ENCODE measurements at places on chromosomes 3 and 15.

DNA sequence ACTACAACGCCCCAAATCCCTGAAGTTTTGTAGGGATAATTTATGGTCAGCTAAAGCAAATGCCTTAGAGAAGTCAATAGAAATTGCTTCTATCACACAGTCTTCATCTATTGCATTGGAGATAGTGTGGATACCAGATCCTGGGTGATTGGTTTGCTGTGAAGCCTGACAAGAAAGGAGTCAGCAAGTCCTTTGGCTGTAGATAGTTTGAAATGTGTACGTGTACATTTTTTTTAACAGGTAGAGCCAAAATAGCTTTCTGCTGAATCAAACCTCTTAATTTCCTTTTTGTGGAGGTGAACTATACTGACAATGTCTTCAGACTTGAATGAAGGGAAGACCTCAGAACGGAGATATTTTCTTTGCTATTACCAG, 312.3 kb downstream of the ZBBX start:
- no peak for DNase-seq

GRCh38 chr3:66450390-66451022, 50.3 kb downstream of the LRIG1 start:
- peak; percentile 42 for DNase-seq

DNA sequence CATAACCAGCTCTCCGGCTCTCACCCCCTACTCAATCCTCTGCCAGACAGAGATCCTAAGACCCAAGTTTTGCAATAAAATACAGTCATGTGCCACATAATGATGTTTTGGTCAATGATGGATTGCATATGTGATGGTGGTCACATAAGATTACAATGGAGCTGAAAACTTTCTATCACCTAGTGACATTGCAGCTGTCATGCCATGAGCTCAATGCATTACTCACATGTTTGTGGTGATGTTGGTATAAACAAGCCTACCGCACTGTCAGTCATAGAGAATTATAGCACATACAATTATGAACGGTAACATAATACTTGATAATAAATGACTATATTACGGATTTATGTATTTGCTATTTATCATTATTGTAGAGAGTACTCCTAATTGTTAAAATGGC, 26.9 kb upstream of the SAMMSON start:
- DNase-seq = no peak

DNA sequence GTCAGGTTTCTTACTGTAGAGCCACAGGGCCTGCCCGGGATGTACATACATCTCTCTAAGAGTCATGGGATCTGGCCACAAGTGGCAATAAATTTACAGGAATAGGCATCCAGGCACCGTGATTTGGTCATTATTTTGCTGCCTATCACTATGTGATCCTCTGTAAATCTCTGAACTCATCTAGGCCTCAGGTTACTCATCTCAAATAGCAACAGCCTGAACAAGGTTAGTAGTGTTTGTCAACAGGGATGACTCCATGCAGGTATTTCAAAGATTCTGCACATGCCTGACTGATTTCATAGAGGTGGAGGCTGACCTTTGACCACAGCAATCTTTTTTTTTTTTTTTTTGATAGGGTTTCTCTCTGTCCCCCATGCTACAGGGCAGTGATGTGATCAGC, 88.8 kb upstream of the TBL1XR1 start:
- no peak for DNase-seq

- no peak for DNase-seq
These were observed 86.8 kb upstream of the ACP3 start for GRCh38 chr3:132230156-132231000.

DNA sequence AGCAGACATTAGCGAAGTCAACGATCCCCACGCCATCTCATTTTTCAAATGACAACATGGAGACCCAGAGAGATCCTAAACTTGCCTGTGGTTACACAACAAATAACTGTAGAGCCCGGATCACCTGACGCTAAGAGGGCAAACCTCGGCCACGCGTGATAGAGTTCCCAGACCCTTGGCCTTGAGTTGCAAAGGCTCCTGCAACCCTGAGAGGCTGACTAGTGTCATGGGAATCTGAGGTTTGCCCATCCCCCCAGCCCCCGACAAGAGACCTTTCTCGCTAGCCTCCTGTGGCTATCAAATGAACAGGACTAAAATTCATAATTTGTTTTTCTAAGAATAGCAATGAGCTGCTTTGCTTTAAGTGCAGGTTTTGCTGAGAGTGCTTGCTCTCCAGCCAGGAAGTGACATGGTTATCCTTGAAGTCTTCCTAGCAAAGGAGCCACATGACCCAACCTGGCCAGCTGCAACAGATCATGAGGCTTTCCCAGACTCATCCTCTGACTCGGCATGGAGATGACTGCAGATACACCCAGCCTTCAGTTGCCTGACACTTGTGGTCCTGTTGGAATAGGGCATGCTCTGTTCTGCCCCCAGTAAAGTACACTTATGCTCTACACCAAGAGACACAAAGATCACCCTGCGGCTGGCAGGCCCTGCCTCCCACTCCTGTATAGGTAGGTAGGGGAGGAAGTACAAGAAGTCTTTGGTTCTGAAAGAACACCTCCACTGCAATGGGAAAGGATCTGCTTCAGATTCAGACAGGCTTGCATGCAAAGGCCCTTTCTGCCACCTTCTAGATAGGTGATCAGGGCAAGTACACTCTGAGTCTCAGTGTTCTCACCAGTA, 36.0 kb downstream of the MCF2L2 start:
- no peak for DNase-seq

- DNase-seq = no peak
These were observed 19.6 kb upstream of the CPOX start for GRCh38 chr3:98612996-98613517.

- no peak for DNase-seq
These were observed 34.7 kb upstream of the TUBGCP5 start for GRCh38 chr15:23073890-23074646.

DNA sequence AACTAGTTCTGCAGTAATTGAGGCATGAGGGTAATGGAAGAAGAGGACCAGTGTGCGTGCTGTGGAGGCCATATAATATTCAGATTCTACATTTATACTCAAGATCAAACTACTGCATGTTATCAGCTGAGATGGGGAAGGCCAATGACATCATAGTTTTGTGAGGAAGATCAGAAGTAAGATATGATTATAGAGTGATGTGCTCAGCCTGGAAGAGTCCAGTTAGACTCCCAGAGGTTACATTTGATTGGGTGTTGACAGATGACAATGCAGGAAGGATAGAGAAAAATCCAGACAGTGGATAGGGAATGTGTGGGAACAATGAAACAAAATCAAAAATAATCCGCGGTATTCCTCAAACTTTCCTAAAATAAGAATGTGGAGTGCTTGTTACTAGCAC, 35.4 kb downstream of the GOLIM4 start:
- DNase-seq = no peak

DNA sequence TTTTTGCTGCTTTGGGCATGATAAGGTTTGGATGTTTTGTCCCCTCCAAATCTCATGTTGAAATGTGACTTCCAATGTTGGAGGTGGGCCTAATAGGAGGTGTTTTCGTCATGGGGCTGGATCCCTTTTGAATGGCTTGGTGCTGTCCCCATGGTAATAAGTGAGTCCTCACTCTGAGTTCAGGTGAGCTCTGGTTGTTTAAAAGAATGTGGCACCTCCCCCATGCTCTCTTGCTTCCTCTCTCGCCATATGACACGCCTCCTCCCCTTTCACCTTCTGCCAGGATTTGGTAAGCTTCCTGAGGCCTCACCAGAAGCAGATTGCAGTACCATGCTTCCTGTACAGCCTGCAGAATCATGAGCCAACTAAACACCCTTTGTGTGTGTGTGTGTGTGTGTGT, 255.5 kb downstream of the EPHB1 start:
- DNase-seq = no peak

DNA sequence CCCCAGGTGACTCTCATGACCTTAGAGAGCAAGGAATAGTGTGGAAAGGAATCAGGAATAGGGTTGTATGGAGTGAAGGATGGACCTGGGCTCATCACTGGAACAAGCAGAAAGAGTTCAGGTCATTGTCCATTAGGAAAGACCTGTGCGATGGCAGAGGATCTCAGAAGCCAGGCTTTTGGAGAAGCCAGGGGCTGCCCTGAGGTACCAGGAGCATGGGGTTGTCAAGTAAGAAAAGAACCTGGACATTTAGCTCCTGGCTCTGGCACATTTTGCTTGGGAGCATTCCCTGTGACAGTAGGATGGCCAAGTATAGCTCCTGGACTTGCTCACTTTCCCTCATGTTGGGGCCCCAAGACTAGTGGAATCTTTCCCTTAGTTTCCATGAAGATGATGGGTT, 52.9 kb upstream of the MANF start:
- DNase-seq = no peak

DNA sequence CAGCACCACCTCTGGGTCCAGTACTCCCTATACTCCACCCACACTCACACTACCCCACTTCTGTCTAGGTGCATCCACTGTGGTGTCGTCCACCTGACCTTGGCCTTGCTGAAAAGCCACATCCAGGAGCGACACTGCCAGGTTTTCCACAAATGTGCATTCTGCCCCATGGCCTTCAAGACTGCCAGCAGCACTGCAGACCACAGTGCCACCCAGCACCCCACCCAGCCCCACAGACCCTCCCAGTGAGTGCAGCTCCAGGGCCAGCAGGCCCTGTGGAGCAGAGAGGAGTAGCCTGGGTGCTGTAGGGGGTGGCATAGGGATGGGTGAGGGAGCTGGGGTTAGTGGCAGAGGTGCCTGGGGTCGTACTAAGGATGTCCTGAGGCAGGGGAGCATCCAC, 19.4 kb upstream of the ALPK3 start:
- DNase-seq = no peak

DNA sequence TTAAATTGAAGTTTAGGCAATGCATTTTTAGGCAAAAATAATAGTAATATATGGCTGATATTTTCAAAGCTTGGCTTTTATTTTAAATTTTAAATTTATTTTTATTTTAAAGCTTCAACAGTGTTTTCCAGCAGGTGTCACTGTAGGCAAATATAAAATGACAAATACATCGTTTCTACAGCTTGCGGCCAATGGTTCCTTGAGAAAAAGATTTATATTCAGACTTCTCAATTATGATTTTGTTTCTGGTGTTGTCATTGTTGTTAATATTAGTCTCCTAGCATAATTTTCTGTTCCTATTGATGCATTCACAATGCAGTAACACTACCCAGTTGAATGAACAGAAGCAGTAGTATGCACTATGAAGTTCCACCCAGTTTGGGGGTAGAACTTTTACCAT, 220.7 kb upstream of the DNAJC19 start:
- DNase-seq = no peak

- DNase-seq = no peak
These were observed 545 bp upstream of the RFX7 start for GRCh38 chr15:56244038-56244810.

- DNase-seq = peak; percentile 67
These were observed 245.6 kb upstream of the GOLIM4 start for GRCh38 chr3:168341192-168341815.

DNA sequence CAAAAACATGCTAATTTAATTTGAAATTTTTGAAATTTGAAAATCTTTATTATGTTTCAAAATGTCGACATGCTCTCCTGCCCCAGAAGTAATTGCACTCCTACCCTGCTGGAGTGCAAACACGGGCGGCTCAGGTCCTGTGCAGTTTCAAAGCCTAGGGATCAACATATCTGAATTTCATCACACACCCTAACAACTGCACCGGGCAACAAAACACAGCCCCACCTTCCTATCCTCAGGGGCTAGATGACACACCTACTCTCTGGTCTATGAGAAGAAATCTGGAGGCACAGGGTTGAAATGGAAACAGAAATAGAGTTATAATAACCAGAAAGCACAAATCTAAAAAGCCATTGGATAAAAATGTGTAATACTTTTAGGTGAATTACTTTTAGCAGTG, 61.4 kb downstream of the BFSP2 start:
- DNase-seq = no peak
